KG1 (cell line): ENCODE measurements at places on chromosomes 12 and 14.

DNA sequence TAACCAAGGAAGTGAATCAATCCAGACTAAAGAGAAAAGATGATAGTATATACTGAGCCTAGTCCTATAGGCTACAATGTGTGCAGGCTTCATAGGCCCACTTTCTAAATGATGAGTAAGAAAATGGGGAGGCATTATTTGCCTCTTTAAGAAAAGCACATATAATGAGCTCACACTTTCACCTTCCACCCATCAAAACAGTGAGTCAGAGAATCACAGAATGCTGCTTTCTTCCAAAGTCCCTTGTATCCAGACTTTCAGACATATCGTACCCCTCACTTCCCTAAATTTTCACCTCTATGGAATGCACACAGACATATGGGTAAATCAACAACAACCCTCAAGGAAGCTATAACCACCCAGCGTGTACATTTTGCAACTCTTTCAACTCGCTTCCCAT is 286.4 kb upstream of the PRKD1 start:
- DNase-seq, result no peak

GRCh38 chr12:22101749-22102243 is 55.8 kb downstream of the CMAS start:
- no peak for DNase-seq

- DNase-seq, result no peak
Measured at GRCh38 chr12:85747941-85748495, 88.2 kb downstream of the RASSF9 start.

DNA sequence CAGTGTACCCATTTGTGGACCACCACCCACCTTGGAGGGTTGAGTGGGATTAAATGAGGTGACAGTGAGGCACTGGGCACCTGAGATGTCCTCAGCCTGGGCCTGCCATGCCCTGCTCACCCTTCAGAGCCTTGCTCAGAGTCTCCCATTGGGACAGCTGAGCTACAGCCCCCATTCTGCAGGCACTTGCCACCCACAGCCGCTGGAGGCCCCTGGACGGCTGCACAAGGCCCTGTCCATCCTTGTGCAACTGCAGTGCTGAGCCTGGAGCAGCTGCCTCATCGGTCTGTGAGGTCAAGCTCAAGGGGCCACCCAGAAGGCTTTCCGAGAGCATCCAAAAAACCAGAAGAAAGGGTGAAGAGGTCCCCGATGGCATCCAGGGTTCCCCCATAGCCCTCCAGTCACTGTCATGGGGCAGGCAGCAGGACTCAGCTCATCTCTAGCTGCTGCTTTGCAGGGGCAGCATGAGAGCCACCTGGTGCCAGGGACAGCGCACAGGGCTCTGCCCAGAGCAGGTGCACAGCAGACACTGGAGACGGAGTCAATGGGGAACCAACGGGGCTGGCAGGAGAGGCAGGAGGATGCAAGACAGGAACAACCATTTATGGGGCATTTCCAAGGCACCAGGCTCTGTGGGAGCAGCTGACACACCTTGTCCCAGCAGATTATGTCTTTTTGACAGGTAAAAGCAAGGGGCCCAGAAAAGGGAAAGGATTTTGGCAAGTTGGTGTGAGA is 84.6 kb downstream of the ARL6IP4 start:
- no peak for DNase-seq

GRCh38 chr12:103829092-103829491 is 11.9 kb downstream of the NT5DC3 start:
- no peak for DNase-seq

DNA sequence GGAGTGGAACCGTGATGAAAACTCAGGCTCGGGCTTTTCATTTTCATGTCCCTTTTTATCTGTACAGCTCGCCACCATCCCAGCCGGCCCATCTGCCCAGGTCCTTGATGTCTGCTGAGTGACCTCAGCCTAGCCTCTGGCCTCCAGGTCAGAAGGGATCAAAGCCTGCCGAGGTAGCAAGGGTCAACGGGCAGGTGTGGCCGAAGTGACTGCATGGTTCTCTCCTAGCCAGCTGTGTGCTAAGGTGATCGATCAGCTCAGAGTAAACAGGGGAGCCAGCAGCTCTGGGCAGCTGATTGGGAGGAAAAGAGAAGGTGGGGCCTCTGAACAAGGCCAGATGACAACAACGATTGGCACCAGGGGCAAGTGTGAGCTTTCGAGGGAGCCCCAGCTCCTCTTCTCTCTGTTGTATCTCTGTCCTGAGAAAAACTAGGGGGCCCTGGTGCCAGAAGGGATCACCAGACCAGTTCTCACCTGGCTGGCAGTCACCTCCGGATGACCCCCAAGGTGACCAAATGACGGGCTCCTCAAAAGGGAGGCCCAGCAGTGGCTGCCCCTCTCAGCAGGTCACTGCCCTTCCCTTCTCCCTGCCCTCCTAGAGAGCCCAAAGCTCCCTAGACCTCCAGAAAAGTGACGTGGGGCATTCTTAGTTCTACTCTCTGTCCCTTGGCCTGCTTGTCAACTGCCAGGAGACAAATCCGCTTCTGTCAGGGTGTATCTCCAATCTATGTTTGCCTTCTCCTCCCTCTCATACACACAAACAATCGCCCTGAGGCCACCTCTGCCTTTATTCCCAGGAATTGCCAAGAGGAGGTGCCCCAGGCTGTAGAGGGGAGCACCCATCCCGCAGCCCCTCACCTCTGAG is 3.4 kb downstream of the SLC6A12 start:
- DNase-seq, result no peak
